NCI-H1417 (cell line): ENCODE measurements at places on chromosomes 13 and 19.

GRCh38 chr19:9883231-9883758 lies 48.2 kb downstream of the PIN1 start:
- peak; percentile 70 for DNase-seq

DNA sequence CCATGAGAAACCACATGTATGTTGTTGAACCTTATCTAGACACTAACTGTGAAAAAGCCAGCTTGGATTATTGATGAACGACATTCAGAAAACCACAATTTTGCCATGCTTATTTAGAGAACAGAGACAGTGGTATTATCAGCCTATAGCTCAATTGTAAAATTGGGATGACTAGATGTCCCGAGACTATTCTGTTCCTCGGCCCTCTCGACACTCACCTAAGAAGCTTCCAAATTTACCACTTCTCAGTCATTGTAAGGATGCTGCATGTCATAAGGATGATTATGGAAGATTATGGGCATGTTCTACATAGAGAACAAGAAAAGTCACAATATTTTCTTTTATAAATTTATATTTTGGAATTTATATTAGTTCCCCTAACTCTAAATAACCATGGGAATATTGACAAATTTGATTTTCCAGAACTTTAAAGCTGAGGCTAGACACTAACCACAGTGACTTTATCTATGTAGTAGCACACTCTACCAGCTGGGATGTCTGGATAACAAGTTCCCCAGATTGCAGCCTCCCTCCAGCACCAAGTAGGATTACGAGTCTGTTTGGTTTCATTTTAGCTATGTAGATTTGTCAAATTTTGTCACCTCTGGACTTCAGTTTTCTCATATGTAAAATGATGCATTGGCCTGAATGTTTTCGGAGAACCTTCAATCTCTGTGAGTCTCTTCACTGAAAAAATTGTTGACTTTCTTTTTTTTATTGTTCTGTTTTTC lies 513.6 kb downstream of the IRS2 start:
- DNase-seq, result no peak

DNA sequence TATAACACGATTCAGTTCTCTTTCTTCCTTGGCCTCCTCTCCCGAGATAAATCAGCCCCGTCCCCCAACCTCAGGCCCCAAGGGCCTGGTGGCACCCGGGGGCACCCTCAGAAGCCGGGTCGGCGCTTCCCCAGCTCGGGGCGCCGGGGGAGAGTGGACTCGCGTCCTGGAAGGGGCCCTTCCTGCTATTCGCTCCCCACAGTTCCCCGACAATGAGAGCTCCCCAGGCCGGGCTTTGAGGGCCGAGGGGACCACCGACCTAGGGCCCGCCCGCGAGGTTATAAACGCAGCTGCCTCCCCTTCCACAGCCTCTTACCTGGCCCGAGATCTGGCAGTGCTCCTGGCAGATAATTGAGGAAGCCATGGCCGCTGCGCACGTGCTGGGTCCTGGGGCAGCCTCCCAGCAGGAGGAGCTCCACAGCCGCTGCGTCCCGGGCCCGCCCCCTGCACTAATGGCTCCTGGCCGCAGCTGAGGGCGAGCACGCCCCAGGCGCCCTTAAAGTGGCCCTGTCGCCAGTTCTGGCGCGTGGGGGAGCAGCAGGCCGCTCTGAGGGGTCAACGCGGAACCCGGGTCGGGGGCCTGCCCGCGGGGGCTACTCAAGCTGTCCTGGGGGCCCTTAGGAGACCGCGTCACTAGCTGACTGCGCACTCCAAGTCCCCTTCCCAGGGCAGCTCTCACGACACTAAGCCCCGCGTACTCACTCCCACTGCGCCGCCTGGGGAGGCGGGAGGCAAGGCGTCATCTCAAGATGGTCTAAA lies at the start of gene SOHLH2:
Gene SOHLH2, minus strand, starts transcription at position 394 of the 759 bp plus-strand sequence. Its CDS starts 30 bp downstream, at position 364.
- no peak for DNase-seq

DNA sequence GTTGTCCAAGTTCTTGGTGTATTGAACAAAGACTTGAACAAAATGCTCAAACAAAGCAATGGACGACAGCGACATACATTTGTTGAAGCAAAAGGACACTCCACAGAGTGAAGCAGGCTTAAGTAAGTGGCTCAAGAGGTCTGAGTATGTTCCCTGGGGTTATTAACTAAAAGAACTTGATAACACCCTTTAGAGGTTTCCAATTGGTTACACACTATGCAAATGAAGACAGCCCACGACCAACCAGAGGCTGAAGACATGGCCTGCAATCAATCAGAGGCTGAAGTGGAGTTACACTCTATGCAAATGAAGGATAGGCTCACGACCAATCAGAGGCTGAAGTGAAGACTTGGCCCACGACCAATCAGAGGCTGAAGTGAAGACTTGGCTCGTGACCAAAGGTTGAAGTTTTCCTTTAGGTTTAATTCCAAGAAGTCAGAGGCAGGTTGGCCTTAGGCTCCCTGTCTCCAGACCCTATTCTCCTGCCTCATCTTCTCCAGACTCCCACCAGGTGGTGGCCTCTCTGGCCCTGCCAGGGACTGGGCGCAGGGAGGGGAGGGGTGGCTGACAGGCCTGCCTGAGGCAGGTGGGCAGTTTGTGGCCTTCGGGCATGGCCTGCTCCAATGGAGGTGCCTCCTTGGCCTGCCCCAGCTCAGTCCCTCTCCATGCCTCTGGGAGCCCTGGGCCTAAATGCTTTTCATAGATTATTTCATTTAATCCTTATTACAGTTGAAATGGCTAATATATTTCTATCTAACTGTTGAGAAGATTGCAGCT lies 38.1 kb downstream of the CCDC169 start:
- DNase-seq, result no peak

DNA sequence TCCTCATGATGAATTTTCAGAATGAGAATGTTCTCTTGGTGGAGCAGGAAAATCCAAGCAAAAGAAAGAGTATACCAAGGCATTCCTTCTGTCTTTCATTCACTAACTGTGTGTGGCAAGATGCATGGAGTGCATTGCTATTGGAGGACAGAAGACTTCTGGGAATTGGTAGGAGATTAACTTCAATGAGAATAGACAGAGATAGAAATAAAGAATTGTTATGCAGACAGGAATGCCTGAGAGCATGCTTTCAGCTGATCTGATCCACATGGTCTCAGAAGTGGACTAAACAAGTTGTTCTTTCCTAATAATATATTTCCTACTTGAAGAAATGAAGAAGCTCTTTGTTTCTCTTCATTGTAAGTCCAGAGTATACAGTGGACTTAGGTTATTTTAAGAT lies 303.6 kb downstream of the MYO16 start:
- DNase-seq, result no peak

GRCh38 chr19:1155352-1156304 lies 18.4 kb downstream of the SBNO2 start:
- no peak for DNase-seq

DNA sequence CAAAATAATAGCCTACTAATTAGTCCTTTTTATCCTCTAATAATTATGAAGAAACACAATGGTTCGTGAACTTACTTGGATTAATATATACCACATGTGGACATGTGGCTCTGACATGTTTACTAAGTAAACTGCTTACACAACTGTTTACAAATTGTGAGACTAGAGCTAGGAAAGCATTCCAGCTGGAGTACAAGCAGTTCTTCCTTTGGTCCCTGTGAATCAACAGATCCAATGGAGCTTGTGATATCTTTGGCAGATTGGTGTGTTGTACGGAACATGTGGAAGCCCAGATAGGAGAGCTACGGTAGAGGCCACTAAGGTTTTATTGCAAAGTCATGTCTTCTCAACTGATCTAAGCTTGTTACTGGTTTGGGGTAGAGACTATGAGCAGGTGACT lies 145.5 kb upstream of the SPRY2 start:
- DNase-seq, result no peak

DNA sequence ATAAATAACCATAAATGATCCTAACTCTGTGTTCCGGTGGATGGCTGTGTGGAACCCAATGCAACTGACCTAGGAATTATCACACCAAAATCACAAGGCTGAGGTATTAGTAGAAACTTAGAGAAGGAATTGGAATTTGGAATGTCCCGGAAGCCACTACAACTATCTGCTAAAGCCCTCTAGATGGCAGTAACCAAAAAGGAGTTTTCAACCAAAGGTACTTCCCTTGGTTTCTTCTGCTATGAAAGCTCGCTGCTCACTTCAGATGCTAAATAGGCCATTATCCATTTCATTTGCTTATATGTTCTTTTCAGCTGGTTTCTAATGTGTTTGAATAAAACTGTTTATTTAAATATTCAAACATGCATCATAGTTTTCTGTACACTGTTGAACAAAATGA lies 1589.1 kb upstream of the SPRY2 start:
- DNase-seq, result peak; percentile 74

- no peak for DNase-seq
Observed at GRCh38 chr13:109669234-109669612, 117.2 kb downstream of the IRS2 start.

GRCh38 chr13:113001241-113002140 lies 32.5 kb downstream of the MCF2L start:
- DNase-seq, result peak; percentile 96

- DNase-seq, result no peak
Observed at GRCh38 chr19:10473192-10473591, 30.0 kb downstream of the KEAP1 start.

DNA sequence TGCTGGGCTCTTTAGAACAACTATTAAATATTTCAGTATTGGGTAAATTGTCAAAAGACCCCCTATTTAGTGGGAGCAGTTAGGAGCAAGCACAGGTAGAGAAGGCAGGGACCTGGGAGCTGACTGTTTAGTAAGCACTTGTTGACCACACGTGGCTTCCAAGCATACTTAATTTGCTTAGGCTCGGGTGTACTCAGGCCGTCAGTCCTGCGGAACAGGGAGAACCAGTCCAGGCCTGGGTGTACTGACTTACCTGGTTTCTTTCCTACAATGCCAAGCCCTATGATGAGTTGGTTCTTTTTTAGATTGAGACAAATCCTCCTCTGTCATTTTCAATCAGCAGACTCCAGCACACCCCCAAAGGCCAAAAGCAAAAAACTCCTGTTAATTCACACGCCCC lies 90.0 kb downstream of the WDFY2 start:
- peak; percentile 62 for DNase-seq

GRCh38 chr19:23273022-23273589 lies 22.9 kb upstream of the ZNF724 start:
- no peak for DNase-seq

- DNase-seq, result no peak
Observed at GRCh38 chr13:60427285-60427684, 30.3 kb downstream of the TDRD3 start.

DNA sequence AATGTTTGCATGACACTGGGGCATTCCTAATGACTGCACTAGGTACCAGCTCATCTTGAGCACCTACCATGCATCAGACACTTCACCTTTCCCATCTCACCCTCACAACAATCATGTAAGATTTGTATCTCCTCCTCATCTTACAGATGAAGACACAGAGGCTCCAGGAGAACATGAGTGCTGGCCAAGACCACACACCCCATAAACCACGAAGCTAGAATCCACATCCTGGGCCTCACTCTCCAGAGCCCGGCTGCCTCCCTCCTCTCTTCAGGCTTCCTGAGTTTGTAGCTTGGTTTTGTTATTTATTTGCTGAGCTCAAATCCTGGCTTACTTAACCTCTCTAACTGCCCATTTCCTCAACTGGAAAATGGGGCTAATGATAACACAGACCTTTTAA lies 25.9 kb downstream of the FAM216B start:
- DNase-seq, result no peak

- DNase-seq, result no peak
Observed at GRCh38 chr13:104204177-104204576, 1138.0 kb upstream of the SLC10A2 start.

DNA sequence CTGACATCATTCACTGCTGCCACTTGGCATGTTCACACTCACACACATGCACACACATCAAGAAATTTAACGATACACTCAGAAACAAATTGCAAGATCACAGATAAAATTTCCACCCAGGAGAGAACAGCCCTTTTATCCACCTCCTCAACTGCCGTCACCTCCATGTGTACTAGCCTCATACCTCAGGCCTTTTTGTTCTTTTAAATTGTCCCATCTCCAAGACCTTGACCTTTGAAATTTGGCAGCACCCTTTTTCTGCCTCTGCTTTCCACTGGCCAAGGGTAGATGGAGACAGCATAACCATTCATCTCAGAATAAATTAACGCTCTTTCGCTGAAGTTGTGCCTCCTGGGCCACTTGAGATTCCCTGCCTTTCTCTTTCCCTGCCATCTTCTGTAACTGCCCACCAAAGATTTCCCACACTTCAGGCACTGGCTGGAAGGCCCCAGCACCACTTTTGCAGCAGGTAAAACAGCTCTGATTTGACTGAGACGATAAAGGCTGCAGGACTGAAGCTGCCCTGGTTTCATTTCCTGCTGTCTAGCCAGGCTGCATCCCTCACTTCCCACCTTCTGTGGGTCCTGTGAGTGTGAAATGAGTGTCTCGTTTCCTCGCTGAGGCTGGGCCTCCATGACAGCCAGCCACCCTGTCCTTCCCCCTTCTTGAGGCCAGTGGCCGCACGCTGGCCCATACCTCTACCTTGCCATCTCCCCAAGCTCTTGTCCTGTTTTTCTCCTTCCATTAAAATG lies 39.3 kb downstream of the MBNL2 start:
- no peak for DNase-seq

DNA sequence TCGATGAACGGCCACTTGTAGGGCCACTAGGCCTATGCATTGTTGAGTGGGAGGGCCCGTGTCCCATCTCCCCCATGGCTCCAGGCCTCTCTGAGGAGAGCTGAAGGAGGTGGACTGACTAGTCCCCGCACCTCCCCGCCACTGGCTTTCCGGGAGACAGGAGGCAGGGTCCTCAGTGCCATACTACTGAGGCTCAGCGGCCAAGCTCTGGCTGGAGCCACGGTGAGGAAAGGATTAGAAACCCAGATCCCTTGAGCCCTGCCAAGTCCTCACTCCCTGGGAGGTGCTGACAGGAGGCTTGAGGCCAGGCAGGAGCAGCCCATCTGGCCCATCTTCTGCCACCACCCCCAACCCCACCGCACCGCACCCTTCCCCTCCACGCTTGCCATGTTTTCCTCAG lies 29.0 kb downstream of the CCDC8 start:
- DNase-seq, result no peak
